ENCODE measurements at places on chromosomes 4 and X. TPM values are rescaled to one million over a fixed set of nuclear protein-coding genes. Genes with fewer than 3 reads are reported as not detected.

TMSB4X gene
- 4,862 TPM for total RNA-seq

GAGE1 gene
- total RNA-seq = not detected

CWH43 gene
- total RNA-seq = not detected

RAB40AL gene
- not detected for total RNA-seq

CSAG3 gene
- not detected for total RNA-seq

SPARCL1 gene
- not detected for total RNA-seq

ARHGAP10 gene
- total RNA-seq = 15.5 TPM

UNC5C gene
- total RNA-seq = not detected

STK32B gene
- total RNA-seq = 15.9 TPM

SEL1L3 gene
- 21.7 TPM for total RNA-seq
